KBM-7 (cell line): ENCODE measurements at places on chromosomes 7 and 10.

DNA sequence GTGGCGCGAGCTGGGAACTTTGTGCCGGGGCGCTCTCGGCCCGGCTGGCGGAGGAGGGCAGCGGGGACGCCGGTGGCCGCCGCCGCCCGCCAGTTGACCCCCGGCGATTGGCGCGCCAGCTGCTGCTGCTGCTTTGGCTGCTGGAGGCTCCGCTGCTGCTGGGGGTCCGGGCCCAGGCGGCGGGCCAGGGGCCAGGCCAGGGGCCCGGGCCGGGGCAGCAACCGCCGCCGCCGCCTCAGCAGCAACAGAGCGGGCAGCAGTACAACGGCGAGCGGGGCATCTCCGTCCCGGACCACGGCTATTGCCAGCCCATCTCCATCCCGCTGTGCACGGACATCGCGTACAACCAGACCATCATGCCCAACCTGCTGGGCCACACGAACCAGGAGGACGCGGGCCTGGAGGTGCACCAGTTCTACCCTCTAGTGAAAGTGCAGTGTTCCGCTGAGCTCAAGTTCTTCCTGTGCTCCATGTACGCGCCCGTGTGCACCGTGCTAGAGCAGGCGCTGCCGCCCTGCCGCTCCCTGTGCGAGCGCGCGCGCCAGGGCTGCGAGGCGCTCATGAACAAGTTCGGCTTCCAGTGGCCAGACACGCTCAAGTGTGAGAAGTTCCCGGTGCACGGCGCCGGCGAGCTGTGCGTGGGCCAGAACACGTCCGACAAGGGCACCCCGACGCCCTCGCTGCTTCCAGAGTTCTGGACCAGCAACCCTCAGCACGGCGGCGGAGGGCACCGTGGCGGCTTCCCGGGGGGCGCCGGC is 870 bp downstream of the FZD1 start:
- DNase-seq, result peak; percentile 63

GRCh38 chr10:102776779-102777456 is 33.2 kb downstream of the WBP1L start:
- DNase-seq, result no peak

- no peak for DNase-seq
Measured at GRCh38 chr10:51699145-51699474, 285 bp downstream of the CSTF2T start.

GRCh38 chr10:4229106-4229505 is 444.1 kb upstream of the KLF6 start:
- no peak for DNase-seq

DNA sequence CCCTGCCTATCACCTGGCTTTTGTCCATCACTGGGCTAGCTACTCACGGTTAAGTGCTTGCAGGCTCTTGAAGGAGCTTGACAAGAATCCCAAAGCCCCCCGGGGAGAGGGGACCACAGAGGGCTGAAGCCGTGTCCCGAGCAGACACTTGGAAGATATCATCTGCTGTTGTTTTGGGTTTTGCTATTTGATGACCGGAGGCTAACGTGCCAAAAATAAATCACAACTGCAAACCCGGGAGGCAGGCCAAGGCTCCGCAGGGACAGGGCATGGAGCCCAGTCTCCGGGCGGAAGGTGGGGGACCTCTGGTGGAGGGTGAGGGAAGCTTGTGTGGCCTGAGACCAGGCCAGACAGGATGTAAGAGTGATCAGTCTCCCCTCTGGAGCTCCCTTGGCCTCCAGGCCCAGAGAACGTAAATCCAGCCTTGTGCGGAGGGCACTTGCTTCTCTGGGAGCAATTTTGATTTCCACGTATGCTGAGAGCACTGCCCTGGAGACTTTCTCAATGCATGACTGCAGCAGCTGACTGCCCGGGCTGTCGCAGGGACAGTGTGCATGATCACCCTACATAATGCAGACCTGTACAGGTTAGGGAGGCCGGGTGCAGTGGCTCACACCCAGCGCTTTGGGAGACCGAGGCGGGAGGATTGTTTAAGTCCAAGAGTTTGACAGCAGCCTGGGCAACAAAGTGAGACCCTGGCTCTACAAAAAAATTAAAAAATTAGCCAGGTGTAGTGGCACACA is at the start of gene PHKG1:
TSS of gene PHKG1 (minus strand) at position 164 of the 743 bp plus-strand sequence. CDS start 4,011 bp downstream, outside the sequence.
- DNase-seq, result no peak

GRCh38 chr7:112726076-112726475 is 64.1 kb downstream of the TMEM168 start:
- DNase-seq, result no peak

DNA sequence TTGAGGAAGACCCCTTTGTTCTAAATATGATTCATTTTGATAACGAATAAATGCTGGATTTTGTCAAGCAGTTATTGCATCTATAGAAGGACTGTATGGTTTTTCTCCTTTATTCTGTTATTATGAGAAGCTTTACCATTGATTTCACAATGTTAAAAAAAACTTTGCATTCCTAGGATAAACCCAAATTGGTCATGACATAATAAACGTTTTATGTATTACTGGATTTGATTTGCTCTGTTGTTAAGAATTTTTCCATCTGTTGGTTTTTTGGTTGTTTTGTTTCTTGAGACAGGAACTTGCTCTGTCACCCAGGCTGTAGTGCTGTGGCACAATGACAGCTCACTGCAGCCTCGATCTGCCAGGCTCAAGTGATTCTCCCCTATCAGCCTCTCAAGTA is 2.2 kb upstream of the DNA2 start:
- DNase-seq, result no peak

DNA sequence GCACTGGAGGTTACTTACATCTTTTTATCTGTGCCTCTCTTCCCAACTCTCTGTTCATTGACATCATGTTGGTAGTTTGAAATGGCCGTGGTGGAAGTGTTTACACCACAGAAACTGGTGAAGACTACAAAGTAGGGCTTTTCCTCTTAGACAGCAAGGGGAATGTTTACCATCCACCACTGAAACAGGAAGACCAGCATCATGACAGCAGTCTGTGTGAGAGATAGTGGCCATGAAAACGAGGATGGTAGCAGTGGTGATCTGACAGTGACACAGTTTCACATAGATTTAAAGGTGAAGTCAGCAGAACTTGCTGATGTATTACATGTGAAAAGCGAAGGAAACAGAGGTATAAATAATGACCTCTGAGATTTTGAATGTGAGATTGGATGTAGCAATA is 115.7 kb downstream of the CCDC71L start:
- DNase-seq, result no peak

- DNase-seq, result peak; percentile 24
Measured at GRCh38 chr10:5297466-5297865, 67.3 kb upstream of the UCN3 start.

DNA sequence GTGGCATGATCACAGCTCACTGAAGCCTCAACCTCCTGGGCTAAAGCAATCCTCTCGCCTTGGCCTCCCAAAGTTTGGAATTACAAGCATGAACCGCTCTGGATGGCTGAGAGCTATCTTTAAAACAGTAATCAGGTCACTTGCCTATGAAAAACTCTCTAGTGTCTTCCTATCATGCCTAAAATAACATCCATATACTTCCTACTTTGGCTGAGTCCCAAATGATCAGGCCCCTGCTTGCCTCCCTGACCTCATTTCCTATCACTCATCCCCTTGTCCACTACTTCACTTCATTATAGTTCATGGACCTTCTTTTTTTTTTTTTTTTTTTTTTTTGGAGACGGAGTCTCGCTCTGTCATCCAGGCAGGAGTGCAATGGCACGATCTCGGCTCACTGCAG is 28.0 kb downstream of the SEPTIN7 start:
- DNase-seq, result no peak

DNA sequence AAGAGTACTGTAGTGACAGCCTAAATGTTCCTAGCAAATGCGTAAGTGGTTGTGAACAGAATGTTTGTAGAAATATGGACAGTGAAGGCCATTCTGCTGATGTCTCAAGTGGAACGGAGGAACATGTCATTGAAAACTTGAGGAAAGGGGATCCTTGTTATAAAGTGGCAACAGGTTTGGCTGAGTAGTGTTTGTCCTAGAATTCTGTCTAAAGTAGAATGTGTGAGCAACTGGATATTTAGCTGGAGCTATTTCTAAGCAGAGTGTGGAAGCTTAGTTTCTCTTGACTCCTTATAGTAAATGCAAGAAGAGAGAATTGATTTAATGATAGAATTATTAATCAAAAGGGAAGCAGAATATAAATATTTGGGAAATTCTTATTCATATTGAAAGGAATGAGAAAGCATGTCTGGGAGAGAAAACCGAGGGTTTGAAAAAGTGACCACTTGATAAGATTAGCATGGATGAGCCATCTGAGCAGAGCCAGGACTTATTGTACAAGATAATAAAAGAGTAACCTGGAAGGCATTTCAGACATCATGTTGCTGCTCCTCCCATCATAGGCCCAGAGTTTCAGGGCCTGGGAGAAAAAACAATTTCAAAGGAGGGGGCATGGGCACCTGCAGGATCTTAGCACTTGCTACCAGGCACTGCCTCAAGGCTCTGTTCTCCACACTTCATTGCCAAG is 276.1 kb downstream of the BMPER start:
- no peak for DNase-seq

GRCh38 chr7:66826649-66827048 is 86.1 kb downstream of the RABGEF1 start:
- no peak for DNase-seq

DNA sequence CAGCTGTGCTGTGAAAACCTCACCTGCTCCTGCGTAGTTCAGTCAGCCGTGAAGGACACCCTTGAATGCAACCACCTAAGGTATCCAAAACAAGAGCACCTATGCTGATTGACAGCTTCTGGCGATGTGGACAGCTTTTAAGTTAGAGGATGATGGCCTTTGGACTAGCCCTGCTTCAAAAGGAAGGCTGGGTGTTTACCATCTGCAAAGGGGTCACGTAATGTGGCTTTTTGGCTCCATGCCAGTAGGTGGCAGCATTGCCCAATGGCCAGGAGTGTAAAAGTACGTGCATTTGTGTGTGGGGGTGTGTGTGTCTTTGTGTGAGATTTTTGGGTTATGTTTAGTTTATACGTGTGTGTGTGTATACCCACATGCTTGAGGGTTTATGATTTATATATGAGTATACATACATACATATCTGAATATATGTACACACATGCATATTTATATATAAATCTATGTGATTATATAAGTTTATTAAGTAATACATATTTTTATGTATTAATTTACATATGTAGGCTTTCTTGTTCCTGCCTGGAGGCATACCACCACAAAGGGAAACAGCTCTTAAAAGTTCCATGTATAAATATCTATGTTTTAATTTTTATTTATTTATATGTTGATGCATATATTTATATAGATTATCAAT is 236.3 kb upstream of the ANKRD30A start:
- peak; percentile 64 for DNase-seq

GRCh38 chr7:99373091-99374066 is 1.2 kb upstream of the ARPC1B start:
- DNase-seq, result no peak

DNA sequence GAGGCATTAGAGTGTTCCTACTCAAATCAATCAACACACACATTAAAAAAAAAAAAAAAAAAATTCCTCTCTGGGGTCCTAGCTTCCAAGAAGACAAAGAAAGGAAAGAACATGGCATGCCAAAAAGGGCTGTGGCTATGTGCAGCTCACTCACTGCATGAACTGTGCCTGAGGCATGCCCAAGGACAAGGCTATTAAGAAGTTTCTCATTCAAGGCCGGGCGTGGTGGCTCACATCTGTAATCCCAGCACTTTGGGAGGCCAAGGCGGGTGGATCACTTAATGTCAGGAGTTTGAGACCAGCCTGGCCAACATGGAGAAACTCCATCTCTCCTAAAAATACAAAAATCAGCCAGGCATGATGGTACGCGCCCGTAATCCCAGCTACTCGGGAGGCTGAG is 41.9 kb upstream of the PPP3CB start:
- DNase-seq, result no peak

GRCh38 chr7:35823440-35823839 is 22.6 kb downstream of the SEPTIN7 start:
- no peak for DNase-seq
